Effector memory CD4-positive, alpha-beta T cell (primary cell): ENCODE measurements at places on chromosomes 2 and 18.
A peak's percentile ranks its signal among the peaks of the same experiment; 100 is the strongest.

DNA sequence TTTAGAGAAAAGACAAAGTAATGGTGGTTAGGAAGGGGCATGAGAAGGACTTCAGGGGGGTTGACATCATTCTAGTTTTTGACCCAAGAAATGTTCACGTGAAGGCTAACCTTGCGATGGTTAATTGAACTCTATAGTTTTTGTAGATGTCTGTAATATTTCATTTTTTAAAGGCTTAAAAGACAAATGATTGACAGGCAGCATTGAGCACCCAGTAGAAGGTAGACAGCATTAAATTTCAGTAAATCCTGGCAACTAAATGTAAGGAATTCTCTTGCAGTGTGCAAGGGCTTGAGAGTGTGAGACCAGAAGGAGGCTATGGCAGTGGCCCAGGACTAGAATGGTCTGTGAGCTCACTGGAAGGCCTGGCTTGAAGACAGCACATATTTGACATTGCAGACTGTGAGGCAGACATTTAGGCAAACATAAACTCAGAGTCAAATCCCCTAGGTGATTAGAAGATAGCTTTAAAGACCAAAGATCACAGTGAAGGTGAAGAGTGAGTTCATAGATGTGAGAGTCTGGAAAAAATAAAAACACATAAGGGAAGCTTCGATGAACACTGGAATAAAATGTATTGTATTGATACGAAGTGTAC is 100.1 kb upstream of the MAP4K4 start:
- H3K27ac ChIP-seq = no peak overlapping the region
- no peaks in the 10 kb centered on the region for H3K36me3 ChIP-seq
- H3K27me3 ChIP-seq = no peaks in the 10 kb centered on the region
- DNase-seq = no peak
- no peaks in the 10 kb centered on the region for H3K4me1 ChIP-seq
- no peak overlapping the region for H3K4me3 ChIP-seq

- no peaks in the 10 kb centered on the region for H3K27me3 ChIP-seq
- peaks cover 8% of the 10 kb centered on the region for H3K36me3 ChIP-seq
Observed at GRCh38 chr18:49168281-49168985, 217.7 kb upstream of the SMAD7 start.

- H3K4me3 ChIP-seq = no peak overlapping the region
- no peak overlapping the region for H3K27ac ChIP-seq
- no peak for DNase-seq
- H3K27me3 ChIP-seq = no peaks in the 10 kb centered on the region
- no peaks in the 10 kb centered on the region for H3K36me3 ChIP-seq
- no peaks in the 10 kb centered on the region for H3K4me1 ChIP-seq
Observed at GRCh38 chr2:132593171-132593570, 76.8 kb downstream of the LYPD1 start.

DNA sequence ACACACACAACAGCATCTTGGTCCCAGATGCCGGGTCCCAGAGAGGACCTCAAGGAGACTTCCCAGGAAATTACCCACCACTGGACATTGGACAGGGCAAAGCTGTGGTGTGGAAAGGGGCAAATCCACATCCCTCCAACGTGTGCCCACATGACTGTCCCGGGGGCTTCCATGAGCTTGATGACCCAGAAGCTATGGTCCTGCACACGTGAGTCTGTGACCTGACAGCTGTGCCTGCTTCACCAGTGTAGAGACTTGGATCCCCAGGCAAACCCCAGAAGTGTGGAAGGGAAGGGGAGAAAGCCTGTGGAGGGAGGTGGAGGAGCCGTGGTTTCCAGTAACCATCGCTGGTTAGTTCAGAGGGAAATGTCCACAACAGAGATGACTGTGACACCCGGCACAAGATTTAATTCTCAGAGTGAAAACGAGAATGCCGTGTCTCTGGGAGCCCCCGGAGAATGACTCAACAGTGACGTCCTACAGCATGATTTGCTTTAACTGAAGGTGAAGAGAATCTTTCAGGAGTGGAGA is 19.1 kb upstream of the GPR55 start:
- DNase-seq = no peak
- no peak overlapping the region for H3K4me3 ChIP-seq
- H3K27ac ChIP-seq = no peak overlapping the region
- H3K4me1 ChIP-seq = no peaks in the 10 kb centered on the region
- no peaks in the 10 kb centered on the region for H3K27me3 ChIP-seq

- no peaks in the 10 kb centered on the region for H3K4me1 ChIP-seq
- no peak overlapping the region for H3K27ac ChIP-seq
- no peaks in the 10 kb centered on the region for H3K27me3 ChIP-seq
Observed at GRCh38 chr18:45557779-45558178, 57.5 kb upstream of the SLC14A2 start.

GRCh38 chr2:37059841-37060240 is 24.3 kb downstream of the HEATR5B start:
- peaks cover 73% of the 10 kb centered on the region for H3K36me3 ChIP-seq
- no peak overlapping the region for H3K27ac ChIP-seq
- no peaks in the 10 kb centered on the region for H3K27me3 ChIP-seq
- H3K4me1 ChIP-seq = no peaks in the 10 kb centered on the region
- no peak for DNase-seq

GRCh38 chr2:109264595-109265328 is 135.8 kb downstream of the SH3RF3 start:
- no peak overlapping the region for H3K4me3 ChIP-seq
- no peak overlapping the region for H3K27ac ChIP-seq
- H3K36me3 ChIP-seq = no peaks in the 10 kb centered on the region
- no peaks in the 10 kb centered on the region for H3K4me1 ChIP-seq
- no peaks in the 10 kb centered on the region for H3K27me3 ChIP-seq
- DNase-seq = no peak

DNA sequence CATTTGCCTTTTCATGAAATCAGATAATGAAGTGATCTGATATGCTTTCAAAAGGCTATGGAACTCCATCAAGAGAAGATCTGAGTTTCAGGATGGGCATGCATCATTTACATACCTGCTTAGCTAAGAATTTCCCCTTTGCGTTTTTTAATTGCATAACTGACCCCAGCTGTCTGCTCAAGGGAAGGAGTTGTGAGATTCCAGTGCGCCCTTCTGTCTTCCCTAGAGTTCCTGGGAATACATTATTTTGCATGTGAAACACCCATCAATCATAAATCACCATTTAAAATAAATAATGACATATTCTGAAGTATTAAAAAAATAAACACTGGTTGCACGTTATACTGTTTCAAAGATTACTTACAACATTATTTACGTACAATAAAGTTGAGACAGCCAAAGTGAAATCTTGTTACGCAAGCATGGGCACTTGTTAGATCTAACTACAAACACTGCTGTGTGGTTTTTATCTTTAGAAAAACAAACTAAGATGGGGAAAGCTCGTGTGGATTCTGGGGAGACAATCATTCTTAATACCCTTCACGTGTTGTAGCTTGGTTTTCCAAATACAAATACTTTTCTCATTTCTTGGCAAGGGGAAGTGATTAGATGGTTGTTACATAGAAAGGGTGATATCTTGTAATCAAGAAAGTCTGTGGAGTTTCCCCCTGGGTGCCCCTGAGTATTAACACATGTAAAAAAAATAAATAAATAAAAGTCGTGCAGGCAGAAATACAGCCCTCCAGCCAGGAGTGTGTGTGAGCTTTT is 125.7 kb upstream of the LMAN1 start:
- no peak for DNase-seq
- no peak overlapping the region for H3K27ac ChIP-seq
- H3K27me3 ChIP-seq = no peaks in the 10 kb centered on the region
- no peaks in the 10 kb centered on the region for H3K4me1 ChIP-seq

DNA sequence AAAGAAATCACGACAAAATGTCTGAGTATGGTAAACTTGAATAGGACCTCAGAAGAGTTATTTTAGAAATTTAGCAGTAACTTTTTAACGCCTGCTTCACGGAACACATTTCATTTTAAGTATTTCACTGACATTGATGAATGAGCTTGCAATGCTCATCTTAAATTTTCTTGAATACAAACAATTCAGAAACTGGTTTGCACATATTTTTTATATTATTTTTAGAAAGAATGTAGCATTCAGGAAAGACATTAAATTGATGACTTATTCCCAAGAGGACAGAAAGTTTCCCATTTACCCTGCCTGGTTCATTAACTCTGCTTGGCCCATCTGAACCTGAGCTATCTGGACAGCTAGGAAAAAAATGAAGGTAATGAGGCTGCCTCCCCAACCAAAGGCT is 89.3 kb downstream of the MBD2 start:
- no peaks in the 10 kb centered on the region for H3K4me1 ChIP-seq
- H3K4me3 ChIP-seq = no peak overlapping the region
- H3K36me3 ChIP-seq = no peaks in the 10 kb centered on the region

GRCh38 chr2:158914066-158914465 is 54.4 kb upstream of the TANC1 start:
- H3K27me3 ChIP-seq = no peaks in the 10 kb centered on the region
- DNase-seq = no peak
- H3K4me3 ChIP-seq = no peak overlapping the region

DNA sequence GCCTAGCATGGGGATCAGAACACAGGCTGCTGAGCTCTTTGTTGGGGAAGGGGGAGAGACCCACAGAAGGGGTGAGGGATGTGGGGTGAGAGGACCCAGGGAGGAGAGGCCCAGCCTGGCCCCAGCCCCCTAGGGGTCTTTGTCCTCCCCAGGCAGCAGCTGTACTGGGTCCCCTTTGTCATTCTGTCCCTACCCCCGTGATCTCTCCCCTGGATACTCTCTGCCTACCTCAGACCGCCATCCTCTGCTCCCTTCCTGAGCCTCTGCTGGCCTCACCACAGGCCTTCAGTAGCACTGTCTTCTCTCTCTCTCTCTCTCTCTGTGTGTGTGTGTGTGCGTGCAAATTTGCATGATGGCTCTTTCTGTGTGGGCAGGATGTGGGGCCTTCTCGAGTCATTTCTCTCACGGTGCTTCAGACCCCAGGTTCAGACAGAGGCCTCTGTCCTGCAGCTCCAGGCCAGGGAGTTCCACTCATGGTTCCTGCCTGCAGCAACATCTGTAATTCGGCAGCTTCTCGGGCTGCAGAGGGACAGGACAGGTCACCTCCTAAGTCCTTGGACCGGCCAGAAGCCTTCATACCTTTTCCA is 1.4 kb downstream of the PSD4 start:
- H3K27me3 ChIP-seq = no peaks in the 10 kb centered on the region
- H3K27ac ChIP-seq = peak overlapping the region; percentile 85
- peaks cover 81% of the 10 kb centered on the region for H3K4me1 ChIP-seq
- H3K36me3 ChIP-seq = peaks cover 7% of the 10 kb centered on the region
- DNase-seq = peak; percentile 48
- peak overlapping the region; percentile 58 for H3K4me3 ChIP-seq

DNA sequence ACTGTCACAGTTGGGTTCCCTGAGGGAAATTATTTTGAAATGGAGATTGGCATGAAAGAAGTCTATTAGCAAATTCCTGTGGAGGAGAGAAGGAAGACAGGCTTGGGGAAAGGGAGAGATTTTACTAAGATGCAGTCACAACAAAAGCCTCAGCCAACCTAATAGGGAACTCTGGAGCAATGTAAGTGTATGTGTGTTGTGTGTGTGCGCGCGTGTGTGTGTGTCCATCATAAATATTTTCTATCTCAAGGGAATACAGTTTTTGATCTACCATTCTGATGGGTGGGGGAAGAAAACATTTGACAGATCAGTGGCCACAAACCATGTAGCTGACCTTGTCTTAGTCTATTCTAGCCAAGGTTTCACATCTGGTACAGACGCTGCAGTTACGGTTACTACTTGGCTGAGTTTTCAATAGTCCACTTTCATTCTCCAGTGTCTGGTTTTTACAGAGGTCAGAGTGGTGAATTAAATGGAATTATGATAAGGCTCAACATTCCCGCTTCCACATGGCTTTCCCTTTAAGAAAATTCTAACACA is 72.6 kb downstream of the MREG start:
- no peaks in the 10 kb centered on the region for H3K4me1 ChIP-seq
- no peak overlapping the region for H3K27ac ChIP-seq
- H3K27me3 ChIP-seq = no peaks in the 10 kb centered on the region
- no peak overlapping the region for H3K4me3 ChIP-seq
- DNase-seq = no peak
- H3K36me3 ChIP-seq = no peaks in the 10 kb centered on the region

DNA sequence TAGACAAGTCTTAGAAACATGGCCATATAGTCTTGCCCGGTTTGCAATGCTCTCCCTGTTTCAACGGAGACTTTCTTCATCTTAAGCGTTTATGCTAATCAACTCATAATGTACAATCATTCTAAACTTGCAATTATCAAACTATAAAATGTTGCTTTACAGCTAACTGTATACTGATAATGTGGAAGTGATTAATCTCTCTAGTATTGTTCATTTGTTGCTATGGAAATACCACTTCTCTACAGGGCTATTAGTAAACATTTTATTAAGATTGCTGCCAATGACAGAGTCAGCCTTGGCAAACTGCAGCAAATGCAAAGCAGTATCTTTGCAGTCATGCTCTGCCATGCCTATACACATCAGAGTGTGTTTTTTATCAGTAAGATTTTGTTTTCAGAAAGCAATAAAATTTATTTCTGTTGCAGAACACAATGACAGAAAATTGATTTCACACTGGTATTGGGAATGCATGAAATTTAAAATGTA is 1201.8 kb upstream of the CDH2 start:
- H3K27me3 ChIP-seq = no peaks in the 10 kb centered on the region
- no peak overlapping the region for H3K27ac ChIP-seq
- H3K36me3 ChIP-seq = no peaks in the 10 kb centered on the region
- no peaks in the 10 kb centered on the region for H3K4me1 ChIP-seq
- no peak overlapping the region for H3K4me3 ChIP-seq
- DNase-seq = no peak

DNA sequence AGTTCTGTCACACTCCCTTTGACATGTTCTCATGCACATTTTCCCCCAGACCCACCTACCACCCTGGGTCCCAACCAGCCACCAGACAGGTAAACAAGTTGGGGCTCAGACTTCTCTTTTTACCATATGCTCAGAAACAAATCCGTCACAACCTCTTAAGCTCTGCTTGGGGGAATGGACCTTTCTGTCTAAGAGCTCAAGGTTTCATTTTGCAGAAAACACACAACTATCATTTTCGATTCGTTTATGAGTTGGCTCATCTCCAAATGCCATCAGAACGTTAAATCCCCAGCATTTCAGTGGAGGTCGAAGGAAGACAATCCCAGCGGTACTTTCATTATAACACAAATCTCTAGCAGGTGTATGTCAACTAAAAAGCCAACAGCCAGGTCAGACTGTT is 30.6 kb upstream of the NCK2 start:
- H3K27me3 ChIP-seq = no peaks in the 10 kb centered on the region
- no peaks in the 10 kb centered on the region for H3K36me3 ChIP-seq
- no peak for DNase-seq
- H3K27ac ChIP-seq = no peak overlapping the region
- H3K4me1 ChIP-seq = no peaks in the 10 kb centered on the region

DNA sequence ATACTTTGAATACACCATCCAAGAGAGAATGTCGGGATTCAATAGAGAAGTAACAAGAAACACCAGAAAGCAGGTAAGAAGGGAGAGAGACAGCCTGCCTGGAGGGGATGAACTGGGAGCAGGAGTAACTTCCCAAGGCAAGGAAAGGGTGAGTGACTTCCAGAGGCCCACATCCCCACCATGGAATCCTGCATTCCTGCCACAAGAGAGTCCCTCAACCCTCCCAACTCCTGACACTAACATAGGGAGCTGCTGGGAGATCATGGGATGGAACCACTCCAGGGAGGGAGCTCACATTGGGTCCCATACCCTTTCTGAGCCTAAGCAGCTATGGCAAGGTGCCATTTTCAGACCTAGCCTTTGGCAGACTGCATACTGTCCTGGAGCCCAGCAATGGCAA is 5.5 kb upstream of the TMEM163 start:
- H3K4me3 ChIP-seq = no peak overlapping the region
- H3K27me3 ChIP-seq = peaks cover 10% of the 10 kb centered on the region
- no peak overlapping the region for H3K27ac ChIP-seq
- no peak for DNase-seq
- no peaks in the 10 kb centered on the region for H3K36me3 ChIP-seq

- no peaks in the 10 kb centered on the region for H3K4me1 ChIP-seq
- no peak overlapping the region for H3K27ac ChIP-seq
- no peaks in the 10 kb centered on the region for H3K36me3 ChIP-seq
- no peak overlapping the region for H3K4me3 ChIP-seq
- DNase-seq = no peak
- no peaks in the 10 kb centered on the region for H3K27me3 ChIP-seq
Observed at GRCh38 chr2:226898897-226899296, 63.0 kb downstream of the RHBDD1 start.
